ENCODE measurements at places on chromosomes 4 and X.

- DNase-seq, result no peak
Observed at GRCh38 chr4:3807822-3808496, 41.8 kb downstream of the ADRA2C start.

- no peak for DNase-seq
Observed at GRCh38 chr4:66273110-66273509, 602.8 kb upstream of the EPHA5 start.

DNA sequence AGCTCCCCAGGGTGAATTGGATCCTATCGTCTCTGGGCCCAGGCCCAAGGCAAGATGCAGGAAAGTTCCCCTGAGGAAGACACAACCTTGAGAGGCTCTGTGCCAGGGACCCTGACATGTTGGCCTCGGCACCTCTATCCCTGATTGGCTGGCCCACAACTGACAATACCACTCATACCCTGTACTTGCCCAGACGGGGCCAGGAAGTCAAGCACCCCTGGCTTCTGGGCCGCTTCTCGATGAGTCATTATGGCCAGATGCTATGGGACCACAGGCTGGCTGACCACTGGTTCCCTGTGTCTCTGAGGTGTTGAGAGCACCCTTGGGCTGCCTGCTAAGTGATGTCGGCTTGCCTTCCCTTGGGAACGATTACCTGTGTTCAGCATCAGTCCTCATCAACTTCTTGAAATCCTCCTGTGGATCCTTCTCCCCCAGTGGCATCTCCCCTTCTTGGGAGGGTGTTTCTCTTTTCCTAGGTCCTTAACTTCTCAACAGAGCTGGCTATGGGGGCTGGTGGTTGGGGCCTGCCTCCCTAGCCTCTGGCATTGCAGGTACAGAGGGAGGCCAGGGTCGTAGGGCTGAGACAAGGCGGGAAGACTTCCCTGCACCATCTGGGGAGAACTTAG lies 54.5 kb upstream of the MAMLD1 start:
- DNase-seq, result no peak

- no peak for DNase-seq
Observed at GRCh38 chr4:178086320-178086719, 644.1 kb upstream of the AGA start.

- DNase-seq, result no peak
Observed at GRCh38 chrX:45986971-45987370, 558.2 kb downstream of the ZNF674 start.

DNA sequence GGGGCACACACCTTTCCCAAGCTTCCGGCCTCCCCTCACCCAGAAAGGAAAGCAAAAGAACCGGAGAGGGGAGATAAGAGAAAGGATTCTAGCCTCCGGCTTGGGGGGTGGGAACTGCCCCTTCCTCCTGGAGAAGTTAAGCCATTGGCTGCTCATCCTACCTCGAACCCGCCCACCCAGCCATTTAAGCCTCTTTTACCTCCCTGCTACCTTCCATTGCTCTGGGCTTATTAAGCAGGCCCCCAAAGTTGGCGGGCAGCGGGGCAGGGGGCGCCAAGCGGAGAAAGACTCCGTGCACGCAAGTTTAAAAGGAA lies 2.3 kb downstream of the MAML3 start:
- DNase-seq, result peak; percentile 55

DNA sequence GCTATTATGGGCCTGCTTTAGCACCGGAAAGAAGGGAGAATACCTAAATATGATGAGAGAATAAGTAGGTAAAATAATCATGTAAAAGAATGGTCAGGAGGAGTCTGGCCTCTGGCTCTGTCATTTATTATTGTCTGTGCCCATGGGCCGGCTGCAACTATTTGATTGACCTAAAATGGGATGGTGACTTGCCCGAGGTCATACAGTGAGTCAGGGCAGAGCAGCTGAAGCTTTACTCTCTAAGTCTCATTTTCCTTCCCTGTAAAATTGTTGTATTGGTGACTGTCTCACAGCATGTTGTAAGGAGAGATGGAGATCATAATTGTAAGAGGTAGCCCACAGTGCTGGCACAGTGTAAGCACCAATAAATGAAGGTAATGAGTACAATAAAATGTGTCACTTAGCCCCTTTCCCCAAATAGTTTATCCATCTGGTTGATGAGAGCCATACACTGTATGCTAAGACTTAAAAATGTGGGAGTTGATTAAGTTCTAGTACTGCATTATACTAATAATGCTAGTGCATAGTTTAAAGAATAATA lies 39.6 kb downstream of the RUFY3 start:
- DNase-seq, result no peak

DNA sequence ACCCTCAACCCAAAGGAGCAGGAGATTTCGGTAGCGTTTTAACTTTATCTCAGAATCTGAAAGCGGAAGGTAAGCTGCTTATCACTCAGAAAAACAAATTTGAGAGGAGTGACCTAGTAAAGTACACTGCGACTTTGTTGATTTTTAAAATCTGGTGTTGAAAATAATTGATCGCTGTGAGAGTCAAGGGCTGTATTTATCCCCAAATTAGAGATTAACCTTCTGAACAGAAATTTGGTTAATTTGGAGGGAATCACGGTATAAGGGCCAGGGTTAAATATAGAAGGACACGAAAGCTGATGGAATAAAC lies 212 bp downstream of the CLCN4 start:
- no peak for DNase-seq

GRCh38 chr4:31236020-31236638 lies 516.0 kb downstream of the PCDH7 start:
- DNase-seq, result no peak

- DNase-seq, result no peak
Observed at GRCh38 chrX:48626401-48627298, 29.4 kb downstream of the WDR13 start.

- no peak for DNase-seq
Observed at GRCh38 chr4:17283251-17283650, 228.6 kb downstream of the QDPR start.

DNA sequence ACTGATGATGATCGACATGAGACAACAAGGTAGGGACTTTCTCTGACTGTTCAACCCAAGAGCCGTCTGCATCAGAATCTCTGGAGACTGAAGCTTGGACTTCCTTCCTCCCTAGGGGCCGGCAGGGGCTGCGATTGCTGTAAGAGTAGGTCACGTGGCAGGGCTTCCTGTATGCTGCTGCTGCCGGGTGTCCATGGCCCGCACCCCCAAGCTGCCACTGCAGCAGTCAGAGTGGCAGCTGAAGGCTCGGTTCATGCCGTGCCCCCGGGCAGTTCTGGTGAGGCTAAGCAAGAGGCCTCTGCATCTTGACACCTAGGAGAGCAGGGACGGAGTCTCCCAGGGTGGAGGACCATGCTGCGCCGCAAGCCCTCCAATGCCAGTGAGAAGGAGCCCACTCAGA lies at the start of gene SASH3:
TSS of gene SASH3 (plus strand) at position 203 of the 400 bp plus-strand sequence. CDS start at position 352, 149 bp downstream.
- DNase-seq, result peak; percentile 77

GRCh38 chr4:82522472-82522871 lies 39.3 kb downstream of the TMEM150C start:
- no peak for DNase-seq

GRCh38 chrX:36160081-36160480 lies 240.5 kb downstream of the CFAP47 start:
- no peak for DNase-seq

GRCh38 chrX:22818061-22818460 lies 181.7 kb upstream of the DDX53 start:
- no peak for DNase-seq
